Stimulated activated CD8-positive, alpha-beta memory T cell treated with anti-CD3 and anti-CD28 coated beads, Interleukin-7, amount 100 ng/mL, for 4 hours (primary cell): ENCODE measurements at places on chromosomes 5 and 9.

DNA sequence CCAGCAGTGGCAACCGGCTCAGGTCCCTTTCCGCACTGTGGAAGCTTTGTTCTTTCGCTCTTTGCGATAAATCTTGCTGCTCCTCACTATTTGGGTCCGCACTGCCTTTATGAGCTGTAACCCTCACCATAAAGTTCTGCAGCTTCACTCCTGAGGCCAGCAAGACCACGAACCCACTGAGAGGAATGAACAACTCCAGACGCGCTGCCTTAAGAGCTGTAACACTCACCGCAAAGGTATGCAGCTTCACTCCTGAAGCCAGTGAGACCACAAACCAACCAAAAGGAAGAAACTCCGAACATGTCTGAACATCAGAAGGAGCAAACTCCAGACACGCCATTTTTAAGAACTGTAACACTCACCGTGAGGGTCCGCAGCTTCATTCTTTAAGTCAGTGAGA, 103.5 kb downstream of the GLIS3 start:
- DNase-seq = no peak

DNA sequence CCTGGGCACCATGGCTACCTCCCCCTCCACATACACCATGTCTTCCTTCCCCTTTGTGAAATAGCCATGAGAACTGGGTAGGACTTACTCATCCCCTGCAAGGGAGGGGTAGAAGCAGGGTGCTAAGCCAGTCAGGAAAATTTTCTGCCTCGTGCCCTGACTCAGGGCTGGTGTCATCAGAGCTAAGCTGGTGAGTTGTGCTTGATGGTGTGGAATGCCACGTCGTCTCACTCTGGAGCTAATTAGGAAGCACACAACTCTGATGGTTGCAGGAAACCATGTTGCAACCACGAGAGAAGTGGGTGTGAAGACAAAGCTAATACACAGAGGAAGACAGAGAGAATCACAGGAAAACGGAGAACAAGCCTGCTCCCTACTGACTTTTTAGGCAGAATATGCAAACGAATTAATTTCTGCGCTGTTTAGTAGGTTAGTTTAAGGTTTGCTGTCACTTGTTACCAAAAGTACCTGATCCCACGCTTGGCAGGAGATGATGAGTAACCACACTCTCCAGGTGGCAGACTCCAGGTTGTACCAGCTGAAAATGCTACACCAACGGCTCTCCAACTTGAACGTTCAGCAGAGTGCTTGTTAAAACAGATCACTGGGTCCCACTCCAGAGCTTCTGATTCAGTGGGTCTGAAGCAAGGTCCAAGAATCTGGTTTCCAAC, 54.5 kb downstream of the STK10 start:
- DNase-seq = no peak

- DNase-seq = no peak
Observed at GRCh38 chr9:99779277-99779676, 42.4 kb upstream of the NR4A3 start.

DNA sequence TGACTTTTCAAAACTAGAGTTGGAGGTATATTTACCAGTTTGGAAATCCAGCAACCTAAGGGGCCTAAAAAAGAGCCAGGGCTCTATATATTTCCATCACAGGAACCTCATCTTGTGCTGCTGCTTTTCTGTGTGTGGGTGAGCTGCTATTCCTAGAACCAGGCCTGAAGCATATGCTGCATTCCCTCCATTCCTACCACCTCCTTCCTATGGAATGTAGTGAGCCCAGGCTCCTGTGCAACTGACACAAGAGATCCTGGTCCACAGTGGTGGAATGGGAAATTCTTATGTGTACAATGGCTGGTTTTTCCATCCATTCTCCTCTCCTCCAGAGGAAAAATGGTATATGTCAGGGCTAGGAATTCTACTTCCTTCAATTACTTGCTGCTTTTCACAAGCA, 39.1 kb downstream of the SPEF2 start:
- DNase-seq = no peak

GRCh38 chr9:71431931-71432330, 310.5 kb upstream of the TRPM3 start:
- DNase-seq = no peak

GRCh38 chr5:32990593-32991420, 279.7 kb downstream of the NPR3 start:
- no peak for DNase-seq

- DNase-seq = no peak
Observed at GRCh38 chr5:73940801-73941200, 314.8 kb downstream of the ARHGEF28 start.

DNA sequence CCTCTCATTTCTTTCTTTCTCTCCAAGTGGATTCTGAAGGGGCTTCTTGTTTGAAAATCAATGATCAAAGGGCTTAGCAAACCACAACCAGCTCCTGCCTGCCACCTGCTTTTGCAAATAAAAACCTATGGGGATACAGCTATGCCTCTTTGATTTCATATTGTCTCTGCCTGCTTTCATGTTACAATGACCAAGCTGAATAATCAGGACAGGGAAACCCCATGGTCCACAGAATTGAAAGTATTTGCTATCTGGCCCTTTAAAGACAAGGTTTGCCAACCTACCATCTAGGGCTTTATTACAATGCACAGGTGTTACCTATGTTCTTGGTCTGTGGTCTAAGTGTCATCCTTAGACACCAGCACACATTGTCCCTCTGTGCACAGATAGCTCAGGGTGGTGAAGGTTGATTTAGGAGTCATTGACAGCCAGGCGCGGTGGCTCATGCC, 28.8 kb upstream of the PLIN2 start:
- DNase-seq = no peak

DNA sequence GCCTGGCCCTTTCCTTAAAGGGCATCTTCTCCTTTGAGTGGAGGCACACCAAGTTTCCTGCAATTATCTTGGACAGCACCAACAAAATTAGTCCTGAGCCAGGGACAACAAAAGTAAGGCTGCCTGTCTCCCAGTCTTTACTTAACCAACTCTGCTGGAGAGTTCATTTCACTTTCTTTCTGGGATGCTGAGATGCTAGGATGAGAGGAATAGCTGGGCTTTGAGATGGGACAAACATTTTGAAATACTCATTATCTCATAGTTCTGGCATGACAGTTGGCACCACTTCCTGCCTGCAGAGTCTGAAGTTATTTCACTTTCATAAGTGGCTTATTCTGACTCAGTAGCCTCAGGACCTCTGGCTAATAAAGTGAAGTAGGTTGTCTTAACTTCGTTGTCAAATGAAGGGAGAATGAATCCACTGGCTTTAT, 157.0 kb downstream of the C9orf152 start:
- no peak for DNase-seq

- no peak for DNase-seq
Observed at GRCh38 chr5:166166071-166166470, 2125.4 kb upstream of the WWC1 start.

DNA sequence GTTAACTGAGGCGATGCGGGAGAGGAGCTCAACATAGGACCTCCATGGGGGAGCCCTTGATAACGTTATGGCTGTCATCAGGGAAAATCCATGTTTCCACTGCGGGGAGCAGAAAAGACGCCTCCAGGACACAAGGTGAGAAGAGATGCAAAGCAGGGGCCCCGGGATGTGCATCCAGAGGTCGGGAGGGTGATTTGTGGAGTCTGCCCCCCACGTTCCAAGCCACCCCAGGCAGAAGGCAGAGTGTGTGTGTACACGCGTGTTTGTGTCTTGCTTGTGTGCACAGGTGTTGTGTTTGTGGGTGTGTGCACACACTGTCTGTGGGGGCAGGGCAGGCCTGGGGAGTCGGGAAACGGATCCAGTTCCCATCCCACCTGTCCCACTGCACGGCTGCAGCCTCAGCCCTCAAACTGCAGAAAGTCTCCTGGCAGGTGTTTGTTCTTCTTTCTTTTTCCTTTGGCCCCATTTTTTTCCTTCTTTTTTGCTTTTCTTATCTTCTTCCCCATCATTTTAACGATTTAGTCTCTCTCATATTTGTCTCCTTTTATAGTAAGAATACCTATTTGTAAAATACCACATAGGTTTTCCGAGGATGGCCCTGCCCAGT, 17.4 kb upstream of the PLEKHG4B start:
- DNase-seq = no peak

GRCh38 chr5:112626715-112627114, 111.0 kb upstream of the APC start:
- DNase-seq = no peak
